ENCODE measurements at places on chromosomes 2 and 18. TPM values are rescaled to one million over a fixed set of nuclear protein-coding genes. Genes with fewer than 3 reads are reported as not detected.
A peak's percentile ranks its signal among the peaks of the same experiment; 100 is the strongest.

GRCh38 chr2:108409768-108410167 is 32.0 kb downstream of the SULT1C4 start:
- H3K4me3 ChIP-seq: no peak overlapping the region
- H3K4me1 ChIP-seq: no peaks in the 10 kb centered on the region
- DNase-seq: no peak
- H3K27me3 ChIP-seq: no peaks in the 10 kb centered on the region

PCARE gene
- total RNA-seq: not detected

DNA sequence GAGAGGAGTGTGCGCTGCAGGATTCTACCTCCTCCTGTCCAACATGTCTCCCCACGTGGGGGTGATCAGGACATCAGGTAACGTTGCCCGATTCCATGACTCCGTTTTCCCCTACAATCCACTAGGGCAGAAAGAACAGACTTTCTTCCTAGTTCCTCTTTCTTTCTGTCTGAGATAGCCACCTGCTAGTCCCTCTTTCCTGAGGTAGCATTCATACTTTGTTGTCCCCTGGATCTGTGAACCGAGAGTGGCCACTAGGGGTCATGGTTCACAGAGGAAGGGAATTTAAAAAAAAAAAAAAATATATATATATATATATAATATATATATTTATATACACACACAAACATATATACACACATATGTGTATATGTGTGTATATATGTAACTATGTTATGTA is 210.0 kb upstream of the ZNF521 start:
- H3K4me1 ChIP-seq: peaks cover 6% of the 10 kb centered on the region
- H3K36me3 ChIP-seq: no peaks in the 10 kb centered on the region
- no peak overlapping the region for H3K27ac ChIP-seq

SPIRE1 gene
- total RNA-seq: 34.9 TPM

SLC11A1 gene
- 0.09 TPM for total RNA-seq

GRCh38 chr18:12692206-12692605 is 10.3 kb downstream of the CEP76 start:
- H3K27ac ChIP-seq: no peak overlapping the region
- no peak for DNase-seq
- H3K4me1 ChIP-seq: no peaks in the 10 kb centered on the region
- no peak overlapping the region for H3K4me3 ChIP-seq
- H3K27me3 ChIP-seq: no peaks in the 10 kb centered on the region

- no peaks in the 10 kb centered on the region for H3K4me1 ChIP-seq
- H3K36me3 ChIP-seq: no peaks in the 10 kb centered on the region
- no peak overlapping the region for H3K4me3 ChIP-seq
These were observed 158.9 kb downstream of the DPP4 start for GRCh38 chr2:161915121-161915520.

GLS gene
- total RNA-seq: 85.5 TPM

DCDC2C gene
- not detected for total RNA-seq

DNA sequence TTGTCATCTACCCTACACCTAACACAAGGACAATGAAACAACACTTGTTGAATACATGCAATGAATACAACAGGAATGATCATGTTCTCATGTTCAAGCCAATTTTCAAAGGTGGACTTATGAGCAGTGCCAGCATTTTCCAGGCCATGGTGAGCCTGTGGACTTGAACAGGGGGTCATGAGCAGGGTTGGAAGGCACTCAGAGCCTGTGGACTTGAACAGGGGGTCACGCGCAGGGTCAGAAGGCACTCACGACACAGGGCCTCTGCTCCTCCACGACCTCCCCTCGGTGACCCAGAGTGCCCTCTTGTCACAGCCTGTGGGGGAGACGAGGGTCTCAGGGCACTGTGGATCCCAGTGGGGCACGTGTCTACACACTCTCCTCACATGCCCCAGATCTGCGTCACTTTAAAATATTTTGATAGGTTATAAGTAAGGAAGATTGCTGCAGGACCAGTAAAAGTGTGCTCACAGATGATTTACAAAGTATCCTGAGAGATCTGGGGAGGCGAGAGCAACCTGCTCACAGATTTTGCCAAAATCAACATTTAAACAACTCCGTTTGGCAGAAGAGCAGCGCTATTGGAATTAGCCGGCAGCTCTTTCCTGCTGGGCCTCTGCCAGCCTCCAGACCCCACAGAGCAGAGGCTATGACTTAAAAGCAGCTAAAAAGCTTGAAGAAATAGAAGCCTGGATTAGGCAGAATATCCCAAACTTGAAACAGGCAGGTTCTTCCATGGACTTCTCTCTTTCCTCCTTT is 121.9 kb downstream of the TMEM18 start:
- peaks cover 24% of the 10 kb centered on the region for H3K4me1 ChIP-seq
- H3K36me3 ChIP-seq: no peaks in the 10 kb centered on the region
- H3K27ac ChIP-seq: no peak overlapping the region
- no peak overlapping the region for H3K4me3 ChIP-seq

EML6 gene
- total RNA-seq: 8.1 TPM

HAAO gene
- 3.5 TPM for total RNA-seq

FEV gene
- total RNA-seq: not detected

DNA sequence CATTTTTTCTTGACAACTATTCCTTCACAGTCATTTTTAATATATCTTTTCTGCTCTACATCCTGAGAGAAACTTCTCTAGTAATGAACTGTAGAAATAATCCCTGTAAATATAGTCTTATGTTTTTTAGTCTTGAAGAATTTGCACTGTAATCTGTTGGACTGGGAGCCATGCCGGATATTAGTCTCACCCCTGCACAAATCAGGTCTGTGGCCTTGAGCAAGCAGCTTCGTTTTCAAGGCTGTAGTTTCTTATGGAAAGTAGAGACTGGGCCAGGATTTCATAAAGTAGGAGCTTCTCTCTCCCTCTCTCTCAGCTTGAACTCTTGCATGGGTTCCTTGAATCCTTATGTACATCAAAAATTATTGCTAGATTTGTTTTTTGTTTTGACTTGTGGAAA is 8.7 kb downstream of the FARP2 start:
- DNase-seq: no peak
- no peak overlapping the region for H3K4me3 ChIP-seq
- H3K27me3 ChIP-seq: no peaks in the 10 kb centered on the region
- no peak overlapping the region for H3K27ac ChIP-seq
- H3K4me1 ChIP-seq: no peaks in the 10 kb centered on the region

DNA sequence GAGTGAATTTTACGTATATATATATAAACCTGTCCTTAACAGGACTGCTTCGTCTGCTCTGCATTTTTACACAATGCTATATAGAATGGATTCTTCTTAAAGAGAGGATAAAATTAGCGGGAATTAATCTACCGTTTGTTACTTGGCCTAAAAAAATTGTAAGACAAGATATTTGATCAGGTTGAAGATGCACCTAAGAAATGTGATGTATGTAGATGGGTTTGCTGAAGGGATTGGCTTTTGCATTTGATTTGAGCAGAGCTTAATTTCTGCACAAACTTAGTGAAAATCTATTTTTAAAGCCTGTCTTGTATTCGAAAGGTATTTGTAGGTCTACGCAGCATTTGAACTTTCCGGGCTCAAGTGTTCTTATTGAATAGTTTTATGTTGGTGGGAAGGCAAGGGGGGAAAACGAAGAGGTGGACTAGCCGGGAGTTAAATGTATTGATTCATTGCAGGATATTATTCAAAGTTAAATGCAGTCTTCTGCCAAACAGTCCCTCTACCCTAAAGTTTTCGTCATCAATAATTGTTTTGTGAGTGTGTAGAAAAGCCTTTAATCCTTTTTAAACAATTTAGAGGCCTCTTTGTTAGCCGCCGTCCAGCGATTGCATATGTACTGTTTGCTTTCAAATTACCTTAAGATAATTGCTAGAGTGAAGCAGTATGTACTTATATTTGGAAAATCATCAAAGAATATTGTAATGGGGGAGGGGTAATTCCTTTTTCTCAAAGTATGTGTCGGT is 1.2 kb downstream of the PPP1CB start:
- peak overlapping the region; percentile 96 for H3K4me3 ChIP-seq
- peak overlapping the region; percentile 99 for H3K27ac ChIP-seq
- DNase-seq: no peak
- peaks cover 54% of the 10 kb centered on the region for H3K4me1 ChIP-seq

GRCh38 chr2:120522151-120522751 is 176.3 kb downstream of the INHBB start:
- H3K36me3 ChIP-seq: no peaks in the 10 kb centered on the region
- peaks cover 29% of the 10 kb centered on the region for H3K27me3 ChIP-seq
- no peak for DNase-seq
- peaks cover 19% of the 10 kb centered on the region for H3K4me1 ChIP-seq

DNA sequence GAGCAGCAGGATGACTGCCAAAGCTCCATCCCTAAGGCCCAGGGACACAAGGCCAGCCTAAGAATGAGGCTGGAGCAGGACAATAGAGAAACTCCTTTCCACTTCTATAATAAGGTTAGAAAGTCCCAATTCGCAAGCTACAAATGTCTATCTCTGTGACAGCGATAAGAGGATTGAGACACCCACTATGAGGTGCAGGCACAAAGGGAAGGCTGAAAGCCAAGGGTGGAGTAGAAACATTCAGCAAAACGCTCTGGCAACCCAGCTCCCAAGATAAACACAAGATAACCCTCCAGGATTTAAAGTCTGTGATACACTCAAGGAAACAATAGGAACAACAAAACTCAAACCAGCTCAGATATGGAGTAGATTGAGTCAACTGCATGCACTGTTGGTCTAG is 418.0 kb upstream of the UBE2E3 start:
- H3K4me1 ChIP-seq: no peaks in the 10 kb centered on the region
- no peaks in the 10 kb centered on the region for H3K36me3 ChIP-seq
- no peak for DNase-seq
- H3K27ac ChIP-seq: no peak overlapping the region
- no peak overlapping the region for H3K4me3 ChIP-seq
- no peaks in the 10 kb centered on the region for H3K27me3 ChIP-seq

CHRNG gene
- total RNA-seq: not detected

- peaks cover 2% of the 10 kb centered on the region for H3K27me3 ChIP-seq
- no peaks in the 10 kb centered on the region for H3K36me3 ChIP-seq
- H3K4me3 ChIP-seq: no peak overlapping the region
- DNase-seq: no peak
- H3K4me1 ChIP-seq: no peaks in the 10 kb centered on the region
These were observed 154.1 kb upstream of the RBBP8 start for GRCh38 chr18:22778996-22779395.

GRCh38 chr2:63819765-63820717 is 21.7 kb upstream of the UGP2 start:
- H3K4me1 ChIP-seq: no peaks in the 10 kb centered on the region
- no peaks in the 10 kb centered on the region for H3K27me3 ChIP-seq
- no peak for DNase-seq
- no peak overlapping the region for H3K4me3 ChIP-seq

- peak overlapping the region; percentile 12 for H3K27ac ChIP-seq
- peaks cover 7% of the 10 kb centered on the region for H3K4me1 ChIP-seq
- H3K27me3 ChIP-seq: no peaks in the 10 kb centered on the region
- H3K36me3 ChIP-seq: no peaks in the 10 kb centered on the region
- no peak for DNase-seq
These were observed 72.9 kb downstream of the DCDC2C start for GRCh38 chr2:3776311-3776710.

DNA sequence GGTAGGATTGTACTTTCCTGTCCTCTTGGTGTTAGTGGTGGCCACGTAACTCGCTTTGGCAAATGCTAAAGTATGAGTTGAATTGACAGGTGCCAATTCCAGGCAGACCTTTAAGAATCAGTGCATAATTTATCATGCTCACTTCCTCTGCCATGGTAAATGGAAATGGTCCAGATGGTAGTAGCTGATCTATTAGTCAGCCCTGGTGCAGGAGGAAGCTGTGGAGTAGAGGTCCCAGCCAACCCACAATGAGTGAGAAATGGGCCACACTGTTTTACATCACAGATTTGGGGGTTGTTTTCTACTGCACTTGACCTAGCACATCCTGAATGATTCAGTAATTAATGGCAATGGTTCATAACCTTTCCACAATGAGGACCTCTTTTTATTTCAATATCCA is 104.4 kb downstream of the RGPD3 start:
- H3K27ac ChIP-seq: no peak overlapping the region
- H3K4me3 ChIP-seq: no peak overlapping the region
- DNase-seq: no peak
- H3K36me3 ChIP-seq: peaks cover 3% of the 10 kb centered on the region
- no peaks in the 10 kb centered on the region for H3K4me1 ChIP-seq

GRCh38 chr2:237860273-237860935 is 981 bp downstream of the RAMP1 start:
- H3K36me3 ChIP-seq: no peaks in the 10 kb centered on the region
- no peak overlapping the region for H3K27ac ChIP-seq

DNA sequence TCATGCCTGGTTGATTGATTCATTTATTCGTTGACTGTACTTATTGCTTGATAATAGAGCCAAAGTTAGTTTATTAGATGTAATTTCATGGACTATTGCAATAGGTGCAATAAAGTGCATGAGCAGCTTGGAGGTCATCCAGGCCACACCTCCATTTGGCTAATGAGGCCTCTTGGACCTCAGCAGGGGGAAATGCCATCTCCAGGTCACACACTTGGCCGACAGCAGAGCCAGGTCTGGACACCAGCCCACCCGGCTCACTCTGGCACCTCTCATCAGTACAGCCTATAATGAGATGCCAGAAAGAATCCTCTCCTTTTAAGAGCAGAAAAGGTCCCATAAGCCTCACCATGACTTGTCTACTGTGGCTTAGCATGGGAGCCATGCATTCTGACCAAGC is 71.2 kb upstream of the AFF3 start:
- H3K4me3 ChIP-seq: no peak overlapping the region
- H3K27ac ChIP-seq: no peak overlapping the region
- H3K4me1 ChIP-seq: no peaks in the 10 kb centered on the region

GRCh38 chr18:79200546-79201268 is 131.5 kb downstream of the ATP9B start:
- no peaks in the 10 kb centered on the region for H3K27me3 ChIP-seq
- H3K4me1 ChIP-seq: peaks cover 16% of the 10 kb centered on the region
- no peak overlapping the region for H3K27ac ChIP-seq
- H3K4me3 ChIP-seq: no peak overlapping the region

- peaks cover 30% of the 10 kb centered on the region for H3K4me1 ChIP-seq
- H3K27me3 ChIP-seq: no peaks in the 10 kb centered on the region
- no peak overlapping the region for H3K4me3 ChIP-seq
- no peaks in the 10 kb centered on the region for H3K36me3 ChIP-seq
These were observed 142.0 kb downstream of the ACTR3 start for GRCh38 chr2:114031605-114032505.

- peaks cover 11% of the 10 kb centered on the region for H3K36me3 ChIP-seq
- H3K4me1 ChIP-seq: peaks cover 4% of the 10 kb centered on the region
- H3K27me3 ChIP-seq: no peaks in the 10 kb centered on the region
- H3K4me3 ChIP-seq: no peak overlapping the region
- no peak overlapping the region for H3K27ac ChIP-seq
These were observed 54.1 kb downstream of the BAZ2B start for GRCh38 chr2:159562248-159562647.

DNA sequence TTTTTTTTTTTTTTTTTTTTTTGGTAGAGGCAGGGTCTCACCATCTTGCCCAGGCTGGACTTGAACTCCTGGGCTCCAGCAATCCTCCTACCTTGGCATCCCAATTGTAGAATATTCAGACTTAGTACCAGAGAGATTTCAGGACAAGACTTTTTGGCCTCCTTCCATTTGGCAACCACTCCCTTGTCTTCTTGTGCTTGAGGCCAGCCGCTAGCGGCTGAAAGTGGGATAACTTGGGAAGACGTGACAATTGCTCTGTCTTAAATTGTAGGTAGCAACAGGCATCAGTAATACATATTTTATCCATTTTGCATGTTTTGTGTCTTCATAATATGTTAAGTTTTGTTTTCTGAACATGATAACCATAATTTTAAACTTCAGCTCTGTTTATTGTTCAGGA is 53.3 kb upstream of the TTN start:
- DNase-seq: no peak
- no peaks in the 10 kb centered on the region for H3K4me1 ChIP-seq
- no peaks in the 10 kb centered on the region for H3K36me3 ChIP-seq
- H3K27me3 ChIP-seq: no peaks in the 10 kb centered on the region

GDF7 gene
- 0.36 TPM for total RNA-seq

GRCh38 chr2:181954538-181954883 is 31.1 kb upstream of the PPP1R1C start:
- H3K36me3 ChIP-seq: no peaks in the 10 kb centered on the region
- H3K27me3 ChIP-seq: no peaks in the 10 kb centered on the region
